T-helper 1 cell (primary cell): ENCODE measurements at places on chromosomes 5 and 9.

DNA sequence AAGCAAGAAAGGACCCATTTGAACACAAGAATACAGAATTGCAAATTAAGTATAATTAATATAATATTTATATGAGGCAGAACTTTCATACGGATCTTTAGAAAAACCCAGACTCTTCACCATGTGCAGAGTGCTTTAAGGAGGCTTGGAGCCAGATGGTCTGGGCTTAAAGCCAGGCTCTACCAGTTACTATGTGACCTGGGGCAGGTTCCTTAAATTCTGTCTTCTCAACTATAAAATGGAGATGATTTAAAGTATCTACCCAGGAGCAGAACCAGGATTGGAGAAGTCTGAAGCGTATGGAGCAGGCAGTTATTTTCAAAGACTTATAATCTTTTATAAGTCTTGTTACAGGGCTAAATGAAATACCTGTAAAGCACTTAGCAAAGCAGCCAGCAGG, 202.1 kb downstream of the TSSK1B start:
- no peak for DNase-seq

- no peak for DNase-seq
Measured at GRCh38 chr5:54577937-54578653, 60.5 kb downstream of the SNX18 start.

DNA sequence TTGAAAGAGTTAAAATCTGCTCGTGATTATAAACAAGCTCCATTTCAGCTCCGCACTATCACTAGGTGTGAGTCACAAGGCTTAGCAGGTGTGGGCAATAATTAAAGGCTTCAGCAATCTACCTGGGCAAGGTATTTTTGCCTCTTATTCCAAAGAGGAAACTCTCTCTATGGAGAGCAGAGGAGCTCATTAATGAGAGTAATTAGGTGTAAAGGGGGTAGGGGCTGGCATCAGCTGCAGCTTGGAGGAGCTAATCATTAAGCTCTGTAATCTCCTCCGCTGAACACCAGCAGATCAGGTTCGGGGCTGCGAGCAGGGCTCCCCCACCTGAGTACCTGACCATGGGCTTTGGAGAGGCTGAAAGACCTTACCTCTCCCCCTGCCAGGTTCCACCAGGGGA, 129.2 kb downstream of the CRB2 start:
- DNase-seq, result no peak

GRCh38 chr5:148972396-148972795, 90.5 kb downstream of the SH3TC2 start:
- no peak for DNase-seq

GRCh38 chr5:112232667-112233066, 186.4 kb downstream of the EPB41L4A start:
- DNase-seq, result no peak

- no peak for DNase-seq
Measured at GRCh38 chr9:96073531-96074480, 198.3 kb downstream of the ERCC6L2 start.
